Activated B cell treated with CpG ODN at 0.5 μM for 24 hours (primary cell): ENCODE measurements at places on chromosomes 7 and 10. TPM values are rescaled to one million over a fixed set of nuclear protein-coding genes. Genes with fewer than 3 reads are reported as not detected.
A peak's percentile ranks its signal among the peaks of the same experiment; 100 is the strongest.

The WAPL gene
- total RNA-seq: 35.9 and 38.5 TPM in 2 replicates

GRCh38 chr10:119316729-119317097, 109.3 kb downstream of the GRK5 start:
- peaks cover 94% of the 10 kb centered on the region for H3K4me1 ChIP-seq
- H3K27ac ChIP-seq: no peak overlapping the region
- H3K4me3 ChIP-seq: no peak overlapping the region
- no peaks in the 10 kb centered on the region for H3K27me3 ChIP-seq
- no peak for DNase-seq
- H3K36me3 ChIP-seq: peaks cover 9% of the 10 kb centered on the region

The GPR158 gene
- total RNA-seq: not detected in 2 replicates

GRCh38 chr10:61869041-61869675, 32.3 kb upstream of the ARID5B start:
- no peak overlapping the region for H3K4me3 ChIP-seq
- H3K4me1 ChIP-seq: peaks cover 2% of the 10 kb centered on the region
- no peak for DNase-seq
- no peak overlapping the region for H3K27ac ChIP-seq
- no peaks in the 10 kb centered on the region for H3K36me3 ChIP-seq

The VGF gene
- 0.07 and 0.11 TPM in 2 replicates for total RNA-seq

- H3K4me3 ChIP-seq: no peak overlapping the region
- no peak for DNase-seq
- H3K27me3 ChIP-seq: no peaks in the 10 kb centered on the region
- H3K4me1 ChIP-seq: peaks cover 2% of the 10 kb centered on the region
- no peaks in the 10 kb centered on the region for H3K36me3 ChIP-seq
These were observed 18.8 kb downstream of the BMPR1A start for GRCh38 chr10:86775056-86775869.

The TAS2R38 gene
- total RNA-seq: not detected in 2 replicates

The PNLIPRP2 gene
- not detected in 2 replicates for total RNA-seq

- H3K4me1 ChIP-seq: no peaks in the 10 kb centered on the region
- DNase-seq: no peak
- H3K27ac ChIP-seq: no peak overlapping the region
- H3K27me3 ChIP-seq: no peaks in the 10 kb centered on the region
These were observed 202.2 kb downstream of the TMEM178B start for GRCh38 chr7:141276031-141276430.

GRCh38 chr10:124019886-124020797, 73.3 kb downstream of the CHST15 start:
- peaks cover 54% of the 10 kb centered on the region for H3K36me3 ChIP-seq
- no peak overlapping the region for H3K4me3 ChIP-seq
- H3K27me3 ChIP-seq: no peaks in the 10 kb centered on the region
- H3K27ac ChIP-seq: no peak overlapping the region
- no peak for DNase-seq
- no peaks in the 10 kb centered on the region for H3K4me1 ChIP-seq

GRCh38 chr10:45452743-45453452, 78.9 kb downstream of the ALOX5 start:
- peak overlapping the region; percentile 48 for H3K27ac ChIP-seq
- no peak for DNase-seq
- peaks cover 30% of the 10 kb centered on the region for H3K36me3 ChIP-seq

- no peaks in the 10 kb centered on the region for H3K4me1 ChIP-seq
- DNase-seq: no peak
- H3K36me3 ChIP-seq: no peaks in the 10 kb centered on the region
- no peak overlapping the region for H3K4me3 ChIP-seq
- peaks cover 3% of the 10 kb centered on the region for H3K27me3 ChIP-seq
These were observed 26.6 kb upstream of the SDHAF3 start for GRCh38 chr7:97090761-97091353.

- peak overlapping the region; percentile 80 for H3K4me3 ChIP-seq
- peak; percentile 50 for DNase-seq
- H3K27me3 ChIP-seq: no peaks in the 10 kb centered on the region
- H3K36me3 ChIP-seq: no peaks in the 10 kb centered on the region
These were observed 9.0 kb upstream of the PIP4K2A start for GRCh38 chr10:22723343-22723779.

- H3K36me3 ChIP-seq: no peaks in the 10 kb centered on the region
- no peaks in the 10 kb centered on the region for H3K4me1 ChIP-seq
These were observed 260.6 kb downstream of the WDR37 start for GRCh38 chr10:1316809-1317143.

GRCh38 chr7:91614431-91614830, 266.1 kb downstream of the MTERF1 start:
- peaks cover 5% of the 10 kb centered on the region for H3K27me3 ChIP-seq
- H3K36me3 ChIP-seq: no peaks in the 10 kb centered on the region
- H3K4me3 ChIP-seq: no peak overlapping the region
- no peak overlapping the region for H3K27ac ChIP-seq

The AZGP1 gene
- total RNA-seq: not detected in 2 replicates

The LRRC18 gene
- total RNA-seq: not detected in 2 replicates

DNA sequence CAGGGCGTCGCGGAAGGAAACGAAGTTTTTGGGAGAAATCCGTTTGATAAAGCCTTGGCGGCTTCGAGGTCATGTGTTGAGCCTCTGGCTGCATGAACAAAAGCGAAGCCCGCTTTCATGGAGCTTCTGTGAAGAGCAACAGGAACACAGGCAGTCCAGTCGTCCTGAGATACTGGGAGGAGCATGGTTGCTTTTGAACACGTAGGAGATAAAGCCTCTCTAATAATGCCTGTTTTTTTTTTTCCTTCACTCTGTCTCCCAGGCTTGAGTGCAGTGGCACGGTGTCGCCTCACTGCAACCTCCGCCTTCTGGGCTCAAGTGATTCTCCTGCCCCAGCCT, 473 bp upstream of the ZNF32 start:
- peaks cover 20% of the 10 kb centered on the region for H3K4me1 ChIP-seq
- DNase-seq: no peak

DNA sequence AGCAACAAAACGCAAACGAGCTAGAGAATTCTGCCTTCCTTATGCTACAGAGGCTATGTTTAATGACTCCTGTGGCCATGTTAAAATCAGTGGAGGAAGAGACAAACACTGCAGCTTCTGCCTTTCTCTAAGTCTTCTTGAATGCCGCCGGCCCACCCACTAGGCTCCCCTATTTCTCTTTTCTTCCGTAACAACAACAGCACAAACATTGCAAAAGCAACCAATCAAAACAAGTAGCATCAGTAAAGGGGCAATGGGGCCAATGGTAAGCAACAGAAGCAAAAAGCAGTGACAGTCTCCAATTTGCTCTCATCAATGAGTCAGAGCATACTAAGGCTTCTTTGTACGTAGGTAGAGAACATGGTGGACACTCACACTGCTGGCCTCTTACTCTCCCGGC, 26.8 kb downstream of the DNAJC1 start:
- no peak overlapping the region for H3K27ac ChIP-seq
- no peaks in the 10 kb centered on the region for H3K36me3 ChIP-seq
- peaks cover 5% of the 10 kb centered on the region for H3K4me1 ChIP-seq
- no peak overlapping the region for H3K4me3 ChIP-seq
- no peak for DNase-seq
- H3K27me3 ChIP-seq: no peaks in the 10 kb centered on the region

The TEX47 gene
- not detected in 2 replicates for total RNA-seq

The FGFBP3 gene
- 1.8 and 2.0 TPM in 2 replicates for total RNA-seq

DNA sequence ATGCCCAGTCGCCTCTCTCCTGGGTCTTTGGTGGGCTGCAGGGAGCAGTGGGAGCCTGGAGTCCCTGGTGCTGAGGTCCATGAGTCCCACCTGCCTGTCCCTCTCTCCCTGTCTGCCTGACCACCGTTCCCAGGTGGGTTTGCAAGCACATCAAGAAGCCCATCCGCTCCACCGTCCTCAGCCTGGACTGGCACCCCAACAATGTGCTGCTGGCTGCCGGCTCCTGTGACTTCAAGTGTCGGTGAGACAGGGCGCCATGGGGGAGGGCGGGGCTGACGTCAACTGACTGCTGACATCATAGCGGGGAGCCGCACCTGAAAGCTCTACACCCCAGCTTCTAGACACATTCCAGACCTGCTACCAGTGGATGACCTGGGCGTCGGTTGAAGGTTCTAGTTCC, 15.2 kb downstream of the ARPC1B start:
- no peak overlapping the region for H3K27ac ChIP-seq
- H3K4me1 ChIP-seq: peaks cover 31% of the 10 kb centered on the region
- H3K27me3 ChIP-seq: no peaks in the 10 kb centered on the region
- DNase-seq: no peak
- H3K36me3 ChIP-seq: peaks cover 71% of the 10 kb centered on the region

GRCh38 chr10:75746356-75746755, 314.9 kb downstream of the LRMDA start:
- no peaks in the 10 kb centered on the region for H3K4me1 ChIP-seq
- no peaks in the 10 kb centered on the region for H3K27me3 ChIP-seq
- H3K4me3 ChIP-seq: no peak overlapping the region

The MAT1A gene
- not detected in 2 replicates for total RNA-seq

DNA sequence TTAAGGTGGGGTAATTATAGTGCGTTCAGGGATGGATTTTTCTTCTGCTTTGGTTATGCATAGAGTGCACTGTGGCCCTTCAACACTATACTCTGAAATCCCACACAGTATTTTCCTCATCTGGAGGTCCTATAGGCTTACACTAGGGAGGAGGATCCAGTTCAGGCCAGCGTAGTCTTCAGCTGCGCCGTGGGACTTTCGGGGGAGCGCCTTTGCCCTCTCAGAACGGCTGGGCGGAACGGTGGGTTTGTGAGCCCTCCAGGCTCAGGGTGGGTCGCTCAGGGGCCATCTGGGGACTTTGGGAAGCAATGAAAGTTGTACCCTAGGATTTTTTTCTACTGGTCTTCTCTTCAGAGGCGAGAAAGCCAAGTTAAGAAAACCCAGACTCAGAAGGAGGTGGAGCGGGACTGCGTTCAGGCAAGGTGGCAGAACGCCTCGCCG, 652 bp upstream of the VPS26A start:
- peaks cover 25% of the 10 kb centered on the region for H3K4me1 ChIP-seq
- H3K36me3 ChIP-seq: peaks cover 5% of the 10 kb centered on the region
- no peak for DNase-seq
- H3K27ac ChIP-seq: peak overlapping the region; percentile 98
- H3K27me3 ChIP-seq: no peaks in the 10 kb centered on the region
- H3K4me3 ChIP-seq: peak overlapping the region; percentile 93

The BAMBI gene
- 0.16 and 0.32 TPM in 2 replicates for total RNA-seq

The HMX3 gene
- not detected in 2 replicates for total RNA-seq

GRCh38 chr10:71971311-71971731, 7.1 kb downstream of the CHST3 start:
- peaks cover 21% of the 10 kb centered on the region for H3K27me3 ChIP-seq
- H3K27ac ChIP-seq: no peak overlapping the region
- no peaks in the 10 kb centered on the region for H3K4me1 ChIP-seq
- H3K36me3 ChIP-seq: no peaks in the 10 kb centered on the region
- no peak overlapping the region for H3K4me3 ChIP-seq
- no peak for DNase-seq

- no peak overlapping the region for H3K4me3 ChIP-seq
- H3K36me3 ChIP-seq: peaks cover 3% of the 10 kb centered on the region
- H3K27ac ChIP-seq: no peak overlapping the region
These were observed 112.7 kb downstream of the REEP3 start for GRCh38 chr10:63633677-63634487.

GRCh38 chr7:4282434-4283223, 399.5 kb upstream of the FOXK1 start:
- H3K36me3 ChIP-seq: no peaks in the 10 kb centered on the region
- H3K27ac ChIP-seq: no peak overlapping the region
- H3K27me3 ChIP-seq: no peaks in the 10 kb centered on the region
- no peaks in the 10 kb centered on the region for H3K4me1 ChIP-seq
- DNase-seq: no peak
- H3K4me3 ChIP-seq: no peak overlapping the region

The TMEM213 gene
- not detected in 2 replicates for total RNA-seq

The PCLO gene
- total RNA-seq: 0.05 and 0.07 TPM in 2 replicates

The PCGF6 gene
- 7.3 and 7.6 TPM in 2 replicates for total RNA-seq

- no peaks in the 10 kb centered on the region for H3K4me1 ChIP-seq
- no peak overlapping the region for H3K27ac ChIP-seq
- no peak overlapping the region for H3K4me3 ChIP-seq
- no peak for DNase-seq
These were observed 174.1 kb upstream of the YAE1 start for GRCh38 chr7:39392151-39392550.

GRCh38 chr7:28671526-28671925, 259.2 kb downstream of the CREB5 start:
- no peaks in the 10 kb centered on the region for H3K36me3 ChIP-seq
- H3K27ac ChIP-seq: no peak overlapping the region
- no peaks in the 10 kb centered on the region for H3K27me3 ChIP-seq

DNA sequence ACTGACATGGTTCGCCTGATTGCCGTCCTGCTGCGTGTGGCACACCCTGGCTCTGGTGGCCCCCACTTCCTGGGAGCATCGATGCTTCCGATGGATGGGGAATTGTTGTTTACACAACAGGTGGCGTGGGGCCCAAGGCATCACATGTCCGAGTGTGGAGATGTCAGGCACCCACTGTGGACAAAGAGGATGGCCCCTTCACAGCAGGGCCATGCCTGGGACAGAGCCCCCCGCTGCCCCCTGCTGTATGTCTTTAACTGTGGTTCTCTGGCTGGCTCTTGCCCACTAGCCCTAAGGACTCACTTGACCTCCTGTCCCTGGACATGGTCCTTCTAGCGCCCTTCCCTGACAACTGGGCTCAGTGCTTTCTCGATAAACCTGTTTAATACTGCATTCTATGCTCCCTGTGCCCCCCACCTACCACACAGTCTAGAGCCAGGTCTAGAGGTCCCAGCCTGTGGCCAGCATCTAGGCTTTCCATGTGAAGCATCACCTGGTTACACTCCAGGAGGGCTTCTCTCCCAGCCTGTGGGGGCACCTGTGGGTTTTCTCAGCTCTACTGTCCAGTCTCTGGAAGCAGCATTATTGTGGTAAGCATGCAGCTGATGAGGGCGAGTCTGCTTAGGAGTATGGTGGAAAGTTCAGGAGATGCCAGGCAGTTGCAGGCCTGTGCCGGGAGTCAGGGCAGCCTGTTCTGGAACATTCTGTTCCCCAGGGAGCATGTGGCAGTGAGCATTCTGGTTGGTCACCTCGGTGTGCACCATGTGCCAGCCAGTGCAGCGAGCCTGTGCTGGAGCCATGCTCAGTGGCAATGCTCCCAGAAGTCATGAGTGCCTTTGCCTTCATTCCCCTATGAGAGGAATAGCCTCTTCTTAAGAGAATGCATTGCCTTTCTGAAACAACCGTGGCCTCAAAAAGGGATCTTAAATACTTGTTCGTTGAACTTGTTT, 10.4 kb downstream of the ADCY1 start:
- H3K27ac ChIP-seq: no peak overlapping the region
- H3K4me1 ChIP-seq: no peaks in the 10 kb centered on the region
- no peak overlapping the region for H3K4me3 ChIP-seq
- no peaks in the 10 kb centered on the region for H3K27me3 ChIP-seq
- DNase-seq: no peak
- H3K36me3 ChIP-seq: no peaks in the 10 kb centered on the region

DNA sequence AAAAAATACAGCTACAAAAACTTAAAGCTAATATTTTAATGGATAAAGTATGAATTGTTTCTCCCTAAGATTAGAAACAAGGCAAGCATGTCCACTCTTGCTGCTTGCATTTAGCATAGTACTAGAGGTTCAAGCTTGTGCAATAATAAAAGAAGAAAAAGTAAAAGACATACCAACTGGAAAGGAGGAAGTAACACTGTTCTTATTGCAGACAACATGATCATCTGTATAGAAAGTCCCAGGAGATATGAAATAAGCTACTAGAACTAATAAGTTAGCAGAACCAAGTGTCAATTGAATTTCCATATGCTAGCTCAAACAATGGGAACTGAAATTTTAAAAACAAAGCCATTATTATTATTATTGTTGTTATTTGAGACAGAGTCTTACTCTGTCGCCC, 20.0 kb upstream of the RABGEF1 start:
- no peak overlapping the region for H3K4me3 ChIP-seq
- H3K36me3 ChIP-seq: peaks cover 23% of the 10 kb centered on the region
- no peak for DNase-seq
- H3K27ac ChIP-seq: no peak overlapping the region
- H3K27me3 ChIP-seq: no peaks in the 10 kb centered on the region

The HOXA5 gene
- not detected in 2 replicates for total RNA-seq

The RBP3 gene
- not detected in 2 replicates for total RNA-seq

The NRAP gene
- not detected in 2 replicates for total RNA-seq

The SPDYE8 gene
- not detected in 2 replicates for total RNA-seq
